ENCODE measurements at places on chromosomes 7 and 10.

GRCh38 chr10:111338805-111339204 is 262.0 kb downstream of the ADRA2A start:
- no peak for DNase-seq

DNA sequence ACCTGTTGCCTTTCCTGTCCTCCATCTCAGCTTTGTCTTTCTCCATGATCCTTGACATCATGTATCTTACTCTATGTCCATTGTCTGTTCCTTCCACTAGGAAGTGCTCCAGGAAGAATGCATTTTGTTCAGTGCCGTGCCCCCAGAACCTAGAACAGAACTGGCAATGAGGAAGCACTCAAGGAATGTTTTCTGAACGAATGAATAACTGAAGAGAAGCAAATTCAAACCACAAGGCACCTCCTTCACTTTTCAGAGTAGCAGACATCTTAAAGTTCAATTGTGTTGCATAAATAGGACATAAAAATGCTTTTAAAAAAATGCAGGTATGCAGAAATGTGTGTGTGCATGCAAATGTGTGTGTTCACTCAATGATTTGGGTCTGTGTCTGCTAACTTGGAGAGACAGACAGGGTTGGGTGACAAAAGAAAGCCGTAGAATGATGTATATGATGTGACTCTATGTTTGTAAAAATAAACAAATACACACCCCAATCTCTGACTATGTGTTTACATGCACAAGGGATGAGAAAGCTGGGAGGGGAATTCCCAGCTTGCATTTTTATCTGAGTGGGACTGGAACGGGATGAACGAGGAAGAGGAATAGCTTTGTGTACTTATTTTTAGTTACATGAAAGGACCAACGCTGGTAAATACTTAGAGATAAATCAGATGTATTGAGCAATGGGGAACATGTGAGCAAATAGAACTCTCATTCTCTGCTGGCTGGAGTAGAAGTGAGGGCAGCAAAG is 237.7 kb downstream of the FANK1 start:
- no peak for DNase-seq

- no peak for DNase-seq
Observed at GRCh38 chr7:117041007-117041406, 87.7 kb downstream of the ST7 start.

- DNase-seq: no peak
Observed at GRCh38 chr7:81600608-81601007, 169.2 kb downstream of the HGF start.

GRCh38 chr7:4631380-4632179 is 50.5 kb upstream of the FOXK1 start:
- DNase-seq: no peak

DNA sequence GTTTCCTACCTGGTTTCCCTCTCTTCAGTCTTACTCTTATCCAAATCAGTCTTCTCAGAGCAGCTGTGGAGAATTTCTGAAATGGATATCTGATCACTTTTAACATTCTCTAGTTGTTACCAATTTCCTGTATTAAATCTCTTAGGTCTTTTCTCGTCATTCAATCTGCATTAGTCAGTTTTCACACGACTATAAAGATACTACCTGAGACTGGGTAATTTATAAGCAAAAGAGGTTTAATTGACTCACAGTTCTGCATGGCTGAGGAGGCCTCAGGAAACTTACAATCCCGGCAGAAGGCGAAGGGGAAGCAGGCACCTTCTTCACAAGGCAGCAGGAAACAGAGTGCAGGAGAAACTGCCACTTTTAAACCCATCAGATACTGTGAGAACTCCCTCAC is 444.8 kb downstream of the GATA3 start:
- DNase-seq: no peak

GRCh38 chr10:74207691-74208480 is 56.9 kb downstream of the ADK start:
- DNase-seq: no peak

- no peak for DNase-seq
Observed at GRCh38 chr10:116787053-116787659, 44.8 kb upstream of the HSPA12A start.

DNA sequence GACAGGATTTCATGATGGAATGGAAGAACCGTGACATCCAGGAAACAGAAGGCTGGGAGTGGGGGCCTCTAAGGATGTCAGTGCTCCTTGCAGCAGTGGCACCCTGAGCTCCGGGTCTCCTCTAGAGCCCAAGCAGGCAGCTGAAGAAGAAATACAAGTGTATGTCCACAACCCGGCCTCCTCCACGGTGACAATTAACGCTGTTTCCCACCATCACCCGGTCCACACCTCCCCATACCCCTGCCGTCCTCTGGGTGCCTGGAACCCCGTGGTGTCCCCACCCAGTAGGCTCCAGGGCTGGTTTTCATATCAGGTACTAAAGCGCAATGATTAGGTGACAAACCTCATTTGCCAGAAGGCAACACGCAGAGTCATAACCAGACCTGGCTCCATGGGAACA is 30.3 kb downstream of the GRID1 start:
- DNase-seq: peak; percentile 31

DNA sequence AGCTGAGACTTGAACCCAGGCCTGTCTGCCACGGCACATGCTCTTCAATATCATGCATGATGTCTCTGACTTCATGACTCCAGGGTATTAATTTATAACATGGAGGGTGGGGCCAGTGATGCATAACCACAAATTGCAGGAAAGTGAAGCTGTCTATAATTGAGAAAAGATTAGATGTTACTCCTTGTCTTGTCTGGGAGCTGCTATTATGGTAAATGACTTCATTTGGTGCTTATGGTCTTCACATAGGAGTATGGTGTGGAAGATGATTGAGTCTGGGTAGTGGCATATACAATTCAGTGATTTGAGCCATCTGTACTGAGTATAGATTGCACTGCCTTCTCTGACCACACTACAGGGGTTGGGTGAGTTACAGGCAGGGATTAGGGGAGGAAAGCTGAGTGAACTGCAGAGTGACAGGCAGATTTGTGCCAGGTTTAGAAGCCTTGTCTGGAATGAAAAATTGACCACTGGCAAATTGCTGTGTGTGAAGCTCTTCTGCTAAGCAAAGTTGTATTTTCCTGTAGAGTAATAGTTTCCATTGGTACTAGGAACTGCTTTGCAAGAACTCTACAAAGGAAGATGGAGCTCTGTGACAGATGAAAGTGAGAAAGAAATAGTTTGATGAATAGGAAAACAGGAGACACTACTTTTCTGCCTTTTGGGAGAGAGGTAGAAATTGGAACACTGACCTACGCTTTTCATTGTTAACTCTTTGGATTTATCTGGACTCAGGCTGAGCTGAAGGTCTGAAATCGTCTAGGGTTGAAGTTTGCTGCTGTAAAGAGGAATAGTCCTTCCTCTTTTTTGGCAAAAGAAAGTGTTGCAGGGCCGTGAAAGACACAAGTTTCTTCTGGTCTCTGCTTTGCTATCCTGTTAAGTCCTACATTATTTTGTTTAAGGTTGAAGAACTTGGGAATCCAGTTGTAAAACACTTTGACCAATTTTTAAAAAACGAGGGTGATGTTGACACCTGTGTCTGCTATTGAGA is 2.7 kb downstream of the SND1 start:
- DNase-seq: no peak

DNA sequence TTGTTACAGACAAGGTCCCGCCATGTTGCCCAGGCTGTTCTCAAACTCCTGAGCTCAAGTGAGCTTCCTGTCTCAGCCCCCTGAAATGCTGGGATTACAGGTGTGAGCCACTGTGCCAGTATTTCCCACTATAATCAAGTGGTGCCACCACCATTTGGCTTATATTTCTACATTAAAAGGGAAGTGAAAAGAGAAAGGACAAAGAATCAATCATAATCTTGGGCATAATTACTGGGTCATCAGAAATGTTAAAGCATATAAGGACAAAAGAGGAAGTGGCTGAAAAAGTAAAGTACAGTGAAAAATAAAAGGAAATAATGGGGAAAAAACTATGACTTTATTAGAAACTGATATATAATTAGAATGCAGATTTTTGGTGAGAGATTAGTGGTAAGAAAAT is 25.7 kb upstream of the ENTPD1 start:
- no peak for DNase-seq

- no peak for DNase-seq
Observed at GRCh38 chr7:134188311-134188710, 61.2 kb downstream of the LRGUK start.

DNA sequence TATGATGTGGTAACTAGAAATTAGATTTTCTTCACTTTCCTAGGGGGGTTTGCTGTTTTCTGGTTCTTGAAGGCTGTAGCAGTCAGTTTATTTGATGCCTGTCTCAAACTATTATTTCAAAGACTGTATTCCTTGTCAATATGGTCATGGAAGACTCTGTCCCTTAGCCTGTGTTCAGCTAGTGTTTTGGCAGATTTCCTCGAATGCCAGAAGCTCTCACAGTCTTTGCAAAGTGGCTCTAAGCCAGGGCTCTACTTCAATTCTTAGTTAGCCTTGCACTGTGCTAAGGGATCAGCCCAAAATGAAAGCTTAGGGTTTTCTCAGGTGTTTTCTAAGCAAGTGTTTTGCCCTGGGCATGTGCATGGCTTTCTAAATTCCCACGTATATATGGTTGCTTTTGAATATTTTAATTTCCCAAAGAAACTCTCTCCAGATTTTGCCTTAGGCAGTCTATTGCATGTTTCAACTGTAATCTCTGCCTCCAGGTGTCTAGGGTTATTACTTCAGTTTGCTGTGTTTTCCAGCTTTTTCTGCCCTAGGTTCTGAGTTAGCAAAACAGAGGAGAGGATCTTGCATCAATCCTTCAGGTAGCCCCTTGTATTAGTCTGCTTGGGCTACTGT is 7.2 kb upstream of the C1GALT1 start:
- no peak for DNase-seq

GRCh38 chr10:35195361-35196306 is 69.0 kb downstream of the CREM start:
- peak; percentile 89 for DNase-seq

GRCh38 chr10:131679926-131680325 is 220.9 kb upstream of the PPP2R2D start:
- DNase-seq: no peak

DNA sequence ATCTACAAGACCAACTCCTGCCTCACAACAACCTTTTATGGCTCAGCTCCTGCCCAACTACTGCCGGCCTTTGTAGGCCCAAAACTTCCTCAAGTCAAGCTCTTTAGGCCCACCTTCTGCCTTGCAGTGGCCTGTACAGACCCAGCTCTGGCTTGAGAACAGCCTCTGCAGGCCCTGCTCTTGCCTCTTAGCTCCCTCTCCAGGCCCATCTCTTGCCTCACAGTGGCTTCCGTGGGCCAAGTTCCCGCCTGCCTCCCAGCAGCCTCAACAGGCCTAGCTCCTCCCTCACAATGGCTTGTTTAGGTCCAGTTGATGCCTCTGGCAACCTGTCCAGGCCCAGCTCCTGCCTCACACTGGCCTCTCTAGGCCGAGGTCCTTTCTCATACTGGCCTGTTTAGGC is 32.4 kb upstream of the VKORC1L1 start:
- no peak for DNase-seq

GRCh38 chr10:75401569-75402485 is at the start of gene ZNF503:
ZNF503 (minus strand) TSS chr10:75401764; CDS start chr10:75401419, 345 bp downstream.
- DNase-seq: no peak

- DNase-seq: no peak
Observed at GRCh38 chr10:108789919-108790318, 1133.4 kb downstream of the XPNPEP1 start.

DNA sequence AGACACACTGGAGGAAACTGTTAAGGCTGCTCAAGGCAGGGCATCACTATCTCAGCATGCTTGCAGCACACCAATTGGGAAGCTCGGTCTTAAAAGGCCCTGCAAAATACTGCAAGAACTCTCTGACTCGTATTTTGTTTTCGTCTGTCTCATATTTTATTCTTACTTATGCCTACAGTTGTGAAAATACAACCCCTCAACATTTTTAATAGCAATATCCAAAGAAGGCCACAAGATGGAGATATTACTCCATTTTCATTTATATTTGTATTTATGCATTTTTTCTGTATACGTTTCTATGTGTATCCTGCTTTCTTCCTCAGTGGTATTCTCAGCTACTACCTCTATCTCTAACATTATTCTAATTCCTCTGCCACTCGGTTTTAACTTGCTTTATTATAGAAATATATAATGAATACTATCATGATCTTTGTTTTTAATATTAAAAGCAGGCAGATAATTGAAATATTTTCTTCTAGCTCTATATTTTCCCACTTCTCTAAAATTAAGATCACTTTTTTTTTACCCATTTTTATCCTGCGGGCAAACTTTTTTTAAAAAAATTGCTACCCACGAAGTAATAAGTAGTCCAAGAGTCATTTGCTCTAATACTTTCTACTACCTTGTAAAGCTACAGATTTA is 10.0 kb downstream of the DNAJC1 start:
- DNase-seq: no peak

DNA sequence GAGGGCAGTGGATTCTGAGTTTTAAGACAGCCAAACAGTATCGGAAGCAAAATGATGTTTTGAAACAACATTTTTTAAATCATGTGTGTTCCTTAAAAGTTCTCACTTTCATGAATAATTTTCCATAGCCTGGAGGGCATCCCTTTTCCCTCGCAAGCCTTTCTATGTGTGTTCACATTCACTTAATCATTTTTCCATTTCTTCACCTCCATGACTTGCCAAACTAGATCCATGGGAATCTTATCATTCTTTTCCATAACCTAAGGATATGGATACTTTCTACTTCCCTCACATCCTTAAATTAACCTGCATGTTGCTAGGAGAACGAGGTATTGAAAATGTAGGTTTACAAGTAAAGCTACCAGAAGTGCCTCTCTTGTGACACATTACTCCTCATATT is 94.2 kb upstream of the NPVF start:
- DNase-seq: no peak

- DNase-seq: no peak
Observed at GRCh38 chr7:47452295-47452694, 129.6 kb downstream of the TNS3 start.

DNA sequence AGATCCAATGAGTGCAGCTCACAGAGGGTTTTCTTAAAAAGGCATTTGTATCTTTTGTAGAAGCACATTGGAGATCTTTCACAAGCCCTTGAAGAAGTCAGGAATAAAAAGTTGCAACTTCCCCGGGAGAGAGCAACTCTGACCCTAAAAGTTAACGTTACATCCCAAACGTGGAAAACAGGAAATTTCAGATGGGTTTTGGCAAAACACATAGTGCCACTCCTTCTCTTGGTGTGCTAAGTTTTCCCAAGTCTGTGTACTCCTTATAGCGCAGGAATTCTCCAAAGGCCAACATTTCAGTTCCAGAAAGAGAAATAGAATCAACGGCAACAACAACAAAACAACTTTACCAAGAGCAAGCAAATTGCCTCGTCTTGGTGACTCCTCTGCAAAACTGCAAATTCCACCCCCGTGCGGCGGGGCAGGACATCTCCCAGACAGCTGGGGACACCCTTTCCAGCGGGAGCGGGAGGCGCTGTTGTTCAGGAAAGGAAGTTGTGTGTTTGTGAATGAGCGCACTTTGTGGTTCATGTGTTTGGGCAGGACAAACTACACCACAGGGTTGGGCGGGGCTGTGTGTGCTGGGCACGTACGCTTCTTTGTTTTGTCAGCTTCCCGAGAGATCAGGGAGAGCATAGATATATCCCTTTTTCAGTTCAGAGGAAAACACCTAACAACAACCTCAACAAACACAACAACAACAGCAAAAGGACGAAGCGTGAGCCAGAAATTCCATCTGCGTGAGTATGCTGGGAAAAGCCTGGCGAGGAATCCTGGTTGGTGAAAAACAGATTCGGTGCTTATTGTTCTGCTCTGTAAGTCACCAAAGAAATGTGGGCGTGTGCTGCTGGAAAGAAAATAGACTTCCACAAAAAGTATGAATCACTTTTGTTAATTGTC is 294.7 kb upstream of the PITRM1 start:
- peak; percentile 70 for DNase-seq

Data from activated effector memory CD4-positive, alpha-beta T cell treated with anti-CD3 and anti-CD28 coated beads, Interleukin-2, amount 50 U/mL, for 16 hours (primary cell).